ENCODE measurements at places on chromosomes 3 and 15.

GRCh38 chr3:56468184-56469106 lies at the start of gene ERC2:
TSS of gene ERC2 (minus strand) at chr3:56468467.
- peak; percentile 76 for DNase-seq

GRCh38 chr3:31692751-31693150 lies 160.0 kb downstream of the STT3B start:
- no peak for DNase-seq

DNA sequence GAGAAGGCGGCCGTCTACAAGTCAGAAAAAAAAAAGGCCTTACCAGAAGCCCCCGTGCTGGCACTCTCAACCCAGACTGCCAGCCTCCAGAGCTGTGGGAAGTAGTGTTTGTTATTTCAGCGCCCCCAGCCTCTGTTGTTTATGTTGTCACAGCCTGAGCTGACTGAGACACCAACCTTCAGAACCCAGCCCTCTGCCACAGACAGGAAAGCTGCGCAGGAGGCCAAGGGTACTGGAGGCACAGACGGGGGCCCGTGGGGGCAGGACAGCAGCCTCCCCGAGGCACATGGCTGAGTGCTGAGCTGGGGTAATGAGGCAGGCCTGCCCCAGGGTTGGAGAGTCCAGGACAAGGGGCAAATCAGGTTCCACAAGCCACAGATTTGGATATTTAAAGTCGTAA lies 33.7 kb downstream of the HCN4 start:
- no peak for DNase-seq

DNA sequence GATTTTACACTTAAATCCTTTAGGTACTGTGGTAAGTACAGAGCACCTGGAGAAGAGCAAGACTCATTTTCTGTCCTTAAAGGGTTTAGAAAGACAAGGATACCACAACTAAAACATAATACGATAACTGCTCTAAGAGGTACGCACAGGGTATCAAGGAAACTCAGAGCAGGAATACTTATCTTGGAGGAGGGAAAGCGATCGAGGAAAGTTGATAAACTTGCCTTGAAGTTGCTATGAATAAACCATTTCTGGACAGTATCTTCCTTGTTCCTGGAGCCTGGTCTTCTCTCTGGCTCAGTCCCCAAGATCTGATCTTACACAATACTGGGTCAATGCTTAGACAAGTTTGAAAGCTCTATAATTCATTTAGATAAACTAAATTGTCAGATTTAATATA lies 17.6 kb upstream of the GATM start:
- DNase-seq: no peak

DNA sequence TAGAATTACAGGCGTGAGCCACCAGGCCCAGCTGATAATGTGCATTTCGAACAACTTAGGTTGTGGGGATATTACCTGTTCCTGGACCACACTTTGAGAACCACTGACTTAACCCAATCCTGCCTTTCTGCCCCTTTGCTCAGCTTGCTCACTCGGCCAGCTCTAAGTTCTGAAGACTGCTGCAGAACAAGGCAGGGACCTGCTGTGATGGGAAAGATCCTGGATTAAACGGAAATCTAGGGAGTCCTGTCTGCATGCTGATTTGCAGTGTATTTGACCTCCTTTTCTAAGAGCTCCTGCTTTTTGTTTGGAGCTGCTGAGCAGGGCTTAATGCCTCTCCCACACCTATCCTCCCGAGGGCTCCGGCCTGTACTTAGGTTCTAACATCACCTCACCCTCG lies 2.9 kb downstream of the LTK start:
- no peak for DNase-seq

DNA sequence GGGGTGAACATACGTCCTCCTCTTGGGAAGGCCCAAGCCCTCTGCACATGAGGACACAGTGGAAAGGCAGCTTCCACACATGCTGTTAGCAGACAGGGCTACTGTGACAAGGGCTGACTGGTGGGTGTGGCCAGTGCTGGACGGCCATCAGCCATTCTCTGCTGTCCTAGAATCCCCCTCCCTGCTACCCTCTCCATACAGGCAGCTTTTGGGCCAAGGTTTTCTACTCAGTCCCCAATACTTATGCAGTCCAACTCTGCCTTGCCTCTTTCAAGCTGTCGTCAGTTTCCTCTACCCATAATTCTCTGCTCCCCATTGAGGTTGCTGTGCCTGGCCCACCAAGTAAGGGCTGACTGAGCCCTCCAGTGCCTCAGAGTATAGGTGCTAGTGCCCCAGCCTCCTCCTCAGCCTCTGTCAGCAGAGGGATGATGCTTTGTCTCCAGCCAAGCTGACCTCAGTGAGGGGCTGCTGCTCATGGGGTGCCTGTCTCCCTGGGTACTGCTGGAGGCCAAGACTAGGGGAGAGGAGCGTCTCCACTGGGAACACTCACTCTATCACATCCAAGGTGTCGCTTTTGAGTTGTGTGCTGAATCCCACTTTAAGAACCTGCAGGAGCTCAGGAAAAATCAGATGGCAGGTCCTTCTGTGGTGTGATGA lies 2.8 kb downstream of the LOXL1 start:
- no peak for DNase-seq

- no peak for DNase-seq
Measured at GRCh38 chr3:13277196-13277813, 142.8 kb downstream of the NUP210 start.

- DNase-seq: no peak
Measured at GRCh38 chr3:174863488-174863887, 4.4 kb downstream of the NAALADL2 start.

- no peak for DNase-seq
Measured at GRCh38 chr3:159854500-159855124, 134.0 kb upstream of the IL12A start.

GRCh38 chr3:182636646-182637045 lies 156.7 kb upstream of the ATP11B start:
- no peak for DNase-seq

GRCh38 chr3:175307642-175308041 lies 448.5 kb downstream of the NAALADL2 start:
- DNase-seq: no peak

GRCh38 chr15:101169495-101170071 lies 82.3 kb downstream of the CHSY1 start:
- DNase-seq: peak; percentile 30

GRCh38 chr3:141409940-141410241 lies 41.6 kb downstream of the ZBTB38 start:
- DNase-seq: no peak

DNA sequence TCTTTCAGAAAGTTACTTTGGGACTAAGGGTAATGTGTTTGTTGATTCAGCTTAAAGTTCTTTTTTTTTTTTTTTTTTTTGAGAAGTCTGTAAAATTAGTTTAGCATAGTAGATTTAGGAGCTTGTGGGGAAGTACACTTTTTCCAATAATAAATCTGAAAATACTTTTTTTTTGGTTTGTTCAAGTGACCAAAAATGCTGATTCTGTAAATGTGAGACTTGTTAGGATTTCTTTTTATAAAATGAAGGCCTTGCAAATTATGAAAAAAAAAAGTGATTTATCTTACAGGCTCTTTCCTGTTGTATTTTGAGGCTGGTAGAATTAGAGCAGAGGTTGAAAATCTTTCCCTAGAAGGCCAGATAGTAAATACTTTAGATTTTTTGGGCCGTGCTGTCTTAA lies 7.6 kb downstream of the OXNAD1 start:
- no peak for DNase-seq

DNA sequence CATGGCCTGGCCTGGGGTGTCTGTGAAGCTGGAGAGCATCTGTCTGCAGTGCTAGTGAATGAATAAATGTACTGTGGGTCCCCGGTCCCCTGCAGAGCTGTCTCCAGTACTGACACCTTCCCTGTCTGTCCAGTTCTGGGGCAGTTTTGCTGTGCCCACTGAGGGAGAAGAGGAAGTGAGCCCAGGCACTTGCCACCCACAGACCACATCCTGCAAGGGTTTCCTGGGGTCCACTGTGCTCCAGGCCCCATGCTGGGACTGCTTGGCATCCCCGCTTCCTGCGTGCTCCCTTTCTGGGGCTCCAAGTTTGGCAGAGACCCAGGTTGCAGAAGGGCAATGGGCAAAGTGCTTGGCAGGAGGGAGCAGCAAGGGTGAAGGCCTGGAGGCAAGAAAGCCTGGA lies 4.9 kb upstream of the SLC6A6 start:
- peak; percentile 39 for DNase-seq

DNA sequence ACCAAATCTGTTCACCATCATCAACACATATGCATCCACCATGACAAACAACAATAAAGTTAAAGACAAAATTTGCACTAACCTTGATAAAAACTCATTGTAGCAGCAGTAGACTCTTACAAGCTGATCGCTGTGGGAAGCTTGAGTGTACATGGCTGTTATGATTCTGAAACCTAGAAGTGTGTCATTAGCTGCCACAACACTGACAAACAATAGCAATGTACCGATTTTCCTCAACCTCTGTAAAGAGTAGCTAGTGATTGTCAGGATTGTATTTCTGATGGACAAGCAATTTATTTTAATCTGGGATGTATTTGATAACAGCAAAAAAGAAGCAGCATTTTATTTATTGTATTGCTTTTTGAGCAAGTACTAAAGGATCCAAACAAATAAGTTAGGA lies 1357.7 kb downstream of the ROBO1 start:
- no peak for DNase-seq

GRCh38 chr3:77189684-77190083 lies 149.8 kb downstream of the ROBO2 start:
- no peak for DNase-seq

GRCh38 chr15:85578941-85579701 lies 198.7 kb downstream of the AKAP13 start:
- DNase-seq: no peak

GRCh38 chr3:192408647-192409200 lies 318.6 kb downstream of the FGF12 start:
- DNase-seq: no peak

DNA sequence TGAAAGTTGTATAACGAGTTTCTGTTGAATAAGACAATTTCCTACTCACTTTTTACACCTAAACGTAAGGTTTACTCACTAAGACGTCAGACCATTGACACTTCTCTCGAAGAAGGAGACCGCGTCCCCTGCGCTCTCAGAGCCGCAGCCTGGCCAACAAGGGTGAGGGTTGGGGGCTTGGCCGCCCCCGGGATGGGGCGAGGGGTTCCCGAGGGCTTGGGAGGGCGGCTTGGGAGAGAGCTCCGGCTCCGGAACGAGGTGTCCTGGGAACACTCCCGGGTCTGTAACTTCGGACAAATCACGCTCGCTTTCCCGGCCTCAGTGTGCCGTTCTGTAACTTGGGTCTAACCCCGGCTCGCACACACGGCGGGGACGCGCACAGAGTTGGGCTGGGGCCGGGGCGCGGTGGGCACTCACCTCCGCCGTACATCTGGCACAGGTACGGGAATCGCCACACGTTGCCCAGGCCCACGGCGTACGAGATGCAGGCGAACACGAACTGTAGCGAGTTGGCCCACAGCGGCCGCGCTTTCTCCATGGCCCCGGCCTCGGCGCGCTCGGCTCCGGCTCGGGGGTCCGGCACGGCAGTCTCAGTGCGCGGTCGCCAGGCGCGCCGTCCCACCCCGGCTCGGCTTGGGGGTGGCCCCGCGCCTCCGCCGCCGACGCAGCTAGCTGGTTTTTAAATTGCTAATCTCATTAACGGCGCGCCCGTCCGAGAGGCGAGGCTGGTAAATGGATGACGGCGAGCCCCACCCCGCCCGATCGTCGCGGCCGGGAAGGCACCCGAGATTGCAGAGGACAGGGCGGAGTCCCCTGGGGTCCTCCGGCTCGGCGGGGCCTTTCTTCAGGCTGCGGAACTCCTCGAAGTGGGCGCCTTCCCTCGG lies at the start of gene SLC6A20:
Gene SLC6A20 (minus strand): TSS at position 655 of the 884 bp plus-strand sequence. CDS start 117 bp downstream, at position 538.
- DNase-seq: no peak

GRCh38 chr15:80160570-80161156 lies 7.9 kb downstream of the FAH start:
- DNase-seq: no peak

- no peak for DNase-seq
Measured at GRCh38 chr15:28942046-28942445, 56.3 kb downstream of the APBA2 start.

- DNase-seq: no peak
Measured at GRCh38 chr3:150567328-150567727, 20.7 kb downstream of the EIF2A start.

GRCh38 chr15:36940219-36940618 lies 160.1 kb downstream of the MEIS2 start:
- DNase-seq: no peak

DNA sequence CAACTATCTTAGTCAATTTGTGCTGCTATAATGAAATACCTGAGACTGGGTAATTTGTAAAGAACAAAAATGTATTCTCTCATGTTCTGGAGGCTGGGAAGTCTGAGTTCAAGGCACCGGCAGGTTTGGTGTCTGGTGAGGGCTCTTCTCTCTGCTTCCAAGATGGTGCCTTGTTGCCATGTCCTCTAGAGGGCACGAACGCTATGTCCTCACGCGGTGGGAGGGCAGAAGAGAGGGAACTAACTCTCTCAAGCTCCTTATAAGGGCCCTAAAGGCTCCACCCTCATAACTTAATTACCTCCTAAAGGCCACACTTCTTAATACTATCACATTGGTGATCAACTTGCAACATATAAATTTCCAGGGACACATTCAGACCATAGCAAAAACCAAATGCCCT lies 108.4 kb downstream of the ADAMTSL3 start:
- no peak for DNase-seq

DNA sequence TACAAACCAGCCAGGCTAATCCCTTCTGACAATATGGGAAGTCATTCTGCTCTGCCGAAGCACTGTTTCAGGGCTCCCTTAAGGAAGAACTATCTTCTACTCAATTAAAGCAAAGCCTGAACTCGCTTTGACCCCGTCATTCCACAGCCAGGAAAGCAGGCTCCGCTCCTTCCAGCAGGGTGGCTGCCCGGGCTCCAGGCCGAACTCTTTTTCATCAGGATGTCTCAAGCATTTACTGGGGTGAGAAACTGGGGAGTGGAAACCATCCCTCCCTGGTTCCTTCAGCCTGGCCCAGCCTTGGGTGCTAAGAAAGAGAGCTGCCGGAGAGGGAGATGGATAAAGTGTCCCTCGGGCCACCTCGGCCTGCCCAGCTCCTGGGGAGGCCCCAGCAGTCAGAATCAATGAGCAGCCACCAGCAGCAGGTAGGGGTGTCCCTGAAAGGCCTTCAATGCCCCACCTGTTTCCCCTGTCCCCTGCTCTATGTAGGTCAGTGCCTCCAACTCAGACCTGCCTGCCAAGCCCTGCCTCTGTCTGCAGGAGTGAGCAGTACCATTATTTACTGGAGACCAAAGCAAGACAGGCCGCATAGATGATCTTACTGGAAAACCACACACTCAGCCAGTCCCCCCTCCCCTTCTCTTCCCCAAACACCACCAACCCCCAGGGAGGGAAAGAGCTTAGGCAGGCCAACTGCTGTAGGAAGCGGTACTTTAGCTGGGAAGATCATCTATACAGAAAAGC lies 225.6 kb upstream of the TLE3 start:
- DNase-seq: no peak

DNA sequence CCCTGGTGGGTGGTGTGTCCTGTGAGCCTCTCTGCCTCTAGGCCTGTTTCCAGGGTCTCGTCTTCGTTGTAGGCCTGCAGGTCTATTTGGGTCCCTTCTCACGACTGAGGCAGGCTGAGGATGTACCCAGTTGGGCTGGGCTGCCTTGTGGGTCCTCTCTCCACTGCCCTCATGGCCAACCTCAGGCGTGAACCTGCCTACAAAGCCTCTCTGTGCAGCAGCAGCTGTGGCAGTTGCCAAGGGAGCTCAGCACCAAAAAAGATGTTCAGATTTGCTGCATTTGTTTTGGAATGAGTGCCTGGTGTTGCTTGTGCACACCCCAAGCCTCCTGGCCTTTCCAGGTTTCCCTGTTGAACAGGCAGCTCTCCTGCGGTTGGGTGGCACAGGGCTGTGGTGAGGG lies 13.4 kb downstream of the KLF13 start:
- no peak for DNase-seq
